ENCODE measurements at places on chromosomes 5 and 9.

DNA sequence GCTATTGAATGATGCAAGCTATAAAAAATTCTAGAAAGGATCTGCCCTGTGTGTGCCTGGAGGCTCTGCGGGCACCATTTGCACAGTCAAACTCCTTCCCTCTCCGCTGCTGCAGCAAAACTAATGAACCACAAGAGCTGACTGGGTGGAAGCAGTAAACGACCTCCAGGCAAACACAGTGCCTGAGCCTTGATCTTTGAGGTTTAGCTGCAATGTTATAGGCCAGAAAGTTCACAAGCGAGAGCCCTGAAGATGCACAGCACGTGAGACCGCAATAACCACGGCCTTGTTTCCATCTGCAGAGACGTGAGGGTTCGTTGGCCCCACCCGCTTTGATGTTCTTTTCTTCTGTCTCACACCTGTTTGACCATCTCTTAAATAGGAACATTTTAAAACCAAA is 69.2 kb upstream of the S1PR3 start:
- no peaks in the 10 kb centered on the region for H3K36me3 ChIP-seq
- no peak for DNase-seq
- no peak overlapping the region for H3K4me3 ChIP-seq
- no peaks in the 10 kb centered on the region for H3K4me1 ChIP-seq

DNA sequence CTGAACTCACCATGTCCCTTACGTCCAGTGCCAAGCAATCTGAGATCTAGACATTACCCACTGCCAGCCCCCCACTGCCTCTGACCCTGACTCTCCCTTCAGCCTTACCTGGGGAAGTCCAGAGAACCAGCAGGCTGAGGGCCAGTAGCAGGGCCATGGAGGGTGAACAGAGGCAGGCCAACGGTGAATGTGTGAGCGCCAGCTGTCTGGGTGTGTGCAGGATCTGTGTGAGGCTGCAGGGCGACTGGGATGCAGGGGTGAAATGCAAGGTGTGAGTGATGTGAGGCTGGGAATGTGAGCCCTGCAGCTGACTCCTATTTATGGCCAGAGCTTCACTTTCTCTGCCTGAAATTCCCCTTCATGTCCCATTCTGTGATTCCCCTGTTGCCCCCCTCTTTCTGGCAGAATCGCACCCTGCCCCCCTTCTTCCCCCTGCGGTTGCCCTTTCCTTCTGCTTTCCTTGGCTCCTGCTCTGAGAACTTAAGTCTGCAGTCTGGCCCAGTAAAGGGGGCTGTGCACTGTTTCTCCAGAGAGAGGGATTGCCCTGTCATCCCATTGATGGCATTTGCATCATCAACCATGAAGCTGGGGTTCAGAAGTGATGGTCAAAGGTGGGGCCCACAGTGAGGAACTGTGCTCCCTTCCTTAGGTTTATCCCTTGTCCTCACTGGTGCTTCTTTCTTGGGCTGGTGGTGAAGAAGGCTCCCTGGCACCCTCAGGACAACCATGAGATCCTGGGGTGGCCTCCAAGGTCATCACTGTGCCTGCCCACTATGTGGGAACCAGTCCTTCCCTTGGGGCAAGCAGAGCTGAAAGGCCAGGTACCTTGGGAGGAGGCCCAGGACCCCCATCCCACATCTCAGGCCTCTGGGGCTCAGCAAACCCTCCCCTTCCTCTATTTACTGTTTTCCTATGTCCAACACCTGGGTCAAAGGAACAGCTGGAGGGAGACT is at the start of gene CCL19:
Gene CCL19 (minus strand): TSS at position 294 of the 953 bp plus-strand sequence. CDS start 137 bp downstream, at position 157.
- no peak within 1 kb of the TSS for H3K4me3 ChIP-seq
- H3K36me3 ChIP-seq: peaks cover 3% of the 10 kb centered on the region
- H3K27ac ChIP-seq: no peak within 1 kb of the TSS
- no peaks in the 10 kb centered on the region for H3K27me3 ChIP-seq
- H3K4me1 ChIP-seq: no peaks in the 10 kb centered on the region

DNA sequence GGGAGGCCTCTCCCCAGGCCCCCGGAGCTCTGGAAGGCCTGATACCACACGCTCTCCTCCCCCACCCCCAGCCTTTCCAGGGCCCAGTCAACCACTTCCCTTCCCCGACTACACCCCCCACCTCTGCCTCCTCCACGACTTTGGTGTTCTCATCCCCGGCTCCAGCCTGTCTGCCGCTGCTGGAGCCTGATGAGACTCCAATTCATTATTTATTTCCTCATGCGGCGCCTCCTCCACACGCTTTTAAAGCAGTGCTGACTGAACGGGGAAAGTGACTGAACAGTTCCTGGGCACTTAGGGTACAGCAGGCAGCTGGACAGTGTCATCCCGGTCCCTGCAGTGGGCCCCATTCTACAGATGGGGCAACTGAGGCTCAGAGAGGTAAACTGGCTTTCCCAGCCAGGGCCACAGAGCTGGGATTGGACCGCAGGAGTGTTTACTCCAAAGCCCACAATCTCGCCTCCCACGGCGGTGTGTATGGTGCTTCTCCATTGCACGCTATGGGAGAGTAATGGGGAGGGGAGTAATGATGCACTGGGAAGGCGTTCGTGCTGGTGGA is 15.9 kb upstream of the RPL26L1 start:
- peaks cover 44% of the 10 kb centered on the region for H3K4me1 ChIP-seq
- DNase-seq: peak; percentile 71
- peak overlapping the region; percentile 81 for H3K27ac ChIP-seq
- peaks cover 10% of the 10 kb centered on the region for H3K36me3 ChIP-seq
- no peaks in the 10 kb centered on the region for H3K27me3 ChIP-seq

GRCh38 chr5:72133212-72133990 is 26.1 kb downstream of the MAP1B start:
- H3K27ac ChIP-seq: peak overlapping the region; percentile 89
- peaks cover 86% of the 10 kb centered on the region for H3K4me1 ChIP-seq
- no peaks in the 10 kb centered on the region for H3K27me3 ChIP-seq

DNA sequence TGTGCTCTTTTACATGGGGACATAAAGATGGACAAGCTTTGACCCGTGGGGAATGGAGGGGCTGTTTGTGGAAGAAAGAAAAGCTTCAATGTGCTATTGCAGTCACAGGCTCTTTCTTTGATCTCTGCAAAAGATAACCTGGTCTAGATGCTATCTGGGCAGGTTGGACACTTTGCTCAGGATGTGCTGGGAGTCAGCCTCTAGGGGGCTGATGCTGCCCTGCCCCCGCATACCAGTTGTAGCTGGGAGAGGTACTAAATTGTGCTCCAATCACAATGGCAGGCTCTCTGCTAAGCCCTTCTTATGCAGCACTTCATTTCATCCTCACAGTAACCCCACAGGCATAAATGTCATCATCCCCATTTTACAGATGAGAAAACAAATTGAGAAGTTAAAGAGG is 67.2 kb downstream of the PSD2 start:
- peaks cover 43% of the 10 kb centered on the region for H3K27me3 ChIP-seq
- H3K4me3 ChIP-seq: no peak overlapping the region
- no peaks in the 10 kb centered on the region for H3K36me3 ChIP-seq
- no peak overlapping the region for H3K27ac ChIP-seq
- DNase-seq: no peak

DNA sequence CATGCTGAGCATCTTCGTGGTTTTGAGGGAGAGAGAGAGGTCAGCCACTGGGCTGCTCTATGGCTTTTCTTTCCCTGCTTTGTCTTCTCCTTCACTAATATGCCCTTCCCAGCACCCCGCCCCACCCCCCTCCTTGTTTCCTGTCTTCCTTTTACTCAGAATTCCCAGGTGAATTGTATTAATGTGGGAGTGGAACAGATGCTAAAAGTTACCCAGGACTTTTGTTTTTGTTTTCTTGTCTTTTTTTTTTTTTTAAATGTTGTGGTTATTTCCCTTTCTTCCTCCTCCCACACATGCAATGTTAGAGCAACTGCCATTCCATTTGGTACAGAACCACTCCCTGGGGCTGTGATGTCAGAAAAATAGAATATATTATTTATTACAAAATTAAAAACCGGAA is 442.7 kb upstream of the CD180 start:
- H3K4me3 ChIP-seq: no peak overlapping the region
- no peaks in the 10 kb centered on the region for H3K27me3 ChIP-seq
- H3K4me1 ChIP-seq: peaks cover 11% of the 10 kb centered on the region
- no peak for DNase-seq
- H3K36me3 ChIP-seq: no peaks in the 10 kb centered on the region
- no peak overlapping the region for H3K27ac ChIP-seq

DNA sequence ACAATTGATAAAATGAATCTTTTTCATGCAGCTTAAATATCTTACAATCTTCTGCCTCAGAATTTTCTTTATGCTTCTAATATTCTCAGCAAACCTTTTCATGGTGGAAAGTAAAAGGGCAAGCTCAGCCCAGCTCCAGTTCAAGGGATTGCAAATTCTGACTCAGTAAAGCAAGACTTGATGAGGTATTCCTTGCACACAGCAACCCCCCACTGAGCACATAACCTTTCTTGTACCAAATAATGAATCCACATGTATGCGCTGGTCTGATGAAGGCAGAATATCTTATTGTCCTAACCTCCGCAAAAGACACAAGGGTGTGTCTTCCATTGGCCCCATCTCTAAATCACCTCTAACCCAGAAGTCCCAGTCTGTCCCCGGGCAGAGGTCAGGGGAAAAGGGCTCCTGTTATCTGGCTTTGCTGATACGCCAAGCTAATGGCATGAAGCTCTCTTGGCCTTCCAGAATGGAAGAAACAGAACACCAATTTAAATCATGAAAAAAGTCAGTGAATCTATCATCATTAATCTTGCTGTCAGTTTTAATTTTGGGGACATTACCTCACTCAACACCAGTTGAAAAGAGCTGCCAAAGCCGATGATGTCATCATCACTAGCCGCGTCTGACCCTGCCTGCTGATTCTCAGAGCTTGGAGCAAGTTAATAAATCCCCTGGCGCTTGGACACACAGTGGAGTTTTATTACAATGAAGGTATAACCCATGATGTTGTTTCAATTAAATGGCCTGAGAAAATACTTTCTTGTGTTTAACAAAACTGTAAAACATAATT is 592.5 kb upstream of the CLINT1 start:
- H3K27ac ChIP-seq: peak overlapping the region; percentile 70
- no peaks in the 10 kb centered on the region for H3K27me3 ChIP-seq
- no peak overlapping the region for H3K4me3 ChIP-seq

DNA sequence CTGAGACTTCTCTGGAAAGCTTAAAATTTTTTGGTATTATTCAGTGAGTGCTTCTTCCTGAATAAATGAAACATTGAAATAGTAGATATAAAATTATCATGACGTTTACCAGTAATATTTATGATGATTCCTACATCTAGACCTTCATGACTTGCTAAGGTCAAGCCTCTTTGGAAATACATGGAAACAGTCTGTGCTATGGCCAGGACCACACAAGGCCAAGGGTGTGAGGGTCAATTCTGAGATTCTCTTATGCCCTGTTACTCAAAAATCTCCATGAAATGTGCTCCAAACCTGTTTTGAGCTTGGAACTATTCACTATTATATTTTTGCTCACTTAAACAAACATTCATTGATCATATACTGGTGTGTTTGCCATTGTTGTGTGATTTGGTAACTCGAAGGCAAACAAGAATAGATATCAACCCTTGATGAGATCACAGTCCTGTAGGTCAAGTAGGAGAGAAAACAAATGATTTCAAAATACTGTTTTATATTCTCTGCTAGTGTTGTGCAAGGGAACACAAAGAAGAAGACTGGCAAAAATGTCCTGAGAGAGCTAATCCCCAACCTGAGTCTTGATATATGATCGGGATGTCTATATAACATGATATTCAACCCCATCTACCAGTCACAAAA is 1254.9 kb upstream of the DMAC1 start:
- H3K27ac ChIP-seq: no peak overlapping the region
- H3K36me3 ChIP-seq: no peaks in the 10 kb centered on the region
- H3K4me1 ChIP-seq: no peaks in the 10 kb centered on the region
- no peak for DNase-seq
- H3K4me3 ChIP-seq: no peak overlapping the region

GRCh38 chr5:175859422-175859821 is 12.0 kb upstream of the CPLX2 start:
- no peak overlapping the region for H3K27ac ChIP-seq
- H3K27me3 ChIP-seq: peaks cover 33% of the 10 kb centered on the region

- no peaks in the 10 kb centered on the region for H3K4me1 ChIP-seq
- H3K27me3 ChIP-seq: peaks cover 3% of the 10 kb centered on the region
- DNase-seq: no peak
- no peak overlapping the region for H3K4me3 ChIP-seq
- H3K27ac ChIP-seq: no peak overlapping the region
Measured at GRCh38 chr5:11719888-11720481, 184.3 kb downstream of the CTNND2 start.

GRCh38 chr9:88949961-88950340 is 41.3 kb upstream of the S1PR3 start:
- H3K4me1 ChIP-seq: peaks cover 31% of the 10 kb centered on the region
- no peak overlapping the region for H3K4me3 ChIP-seq
- DNase-seq: no peak

- no peaks in the 10 kb centered on the region for H3K36me3 ChIP-seq
- no peak for DNase-seq
- H3K4me3 ChIP-seq: no peak overlapping the region
- no peak overlapping the region for H3K27ac ChIP-seq
- H3K4me1 ChIP-seq: no peaks in the 10 kb centered on the region
Measured at GRCh38 chr5:44619875-44620610, 188.7 kb upstream of the MRPS30 start.
